ENCODE measurements at places on chromosomes 7 and 10.

- peak; percentile 87 for DNase-seq
These were observed 116.8 kb upstream of the PRSS1 start for GRCh38 chr7:142632271-142633134.

DNA sequence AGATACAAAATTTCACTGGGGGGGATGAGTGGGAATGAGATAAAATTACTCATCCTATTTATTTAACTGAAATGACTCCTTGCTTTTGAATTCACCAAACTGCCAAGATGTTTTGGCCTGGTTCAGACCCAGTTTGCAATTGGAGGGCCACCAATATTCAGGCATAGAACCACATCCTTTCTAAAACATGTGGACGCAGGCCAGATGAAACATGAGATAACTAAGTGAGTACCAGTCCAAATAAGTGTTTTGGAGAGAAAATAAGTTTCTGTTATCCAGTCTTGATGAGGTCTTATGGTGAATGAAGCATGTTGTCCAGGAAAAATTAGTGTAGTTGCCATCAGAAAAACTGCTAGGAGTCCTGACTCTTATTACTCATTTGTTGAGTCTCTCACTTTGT lies 36.3 kb upstream of the PDK4 start:
- DNase-seq, result no peak

DNA sequence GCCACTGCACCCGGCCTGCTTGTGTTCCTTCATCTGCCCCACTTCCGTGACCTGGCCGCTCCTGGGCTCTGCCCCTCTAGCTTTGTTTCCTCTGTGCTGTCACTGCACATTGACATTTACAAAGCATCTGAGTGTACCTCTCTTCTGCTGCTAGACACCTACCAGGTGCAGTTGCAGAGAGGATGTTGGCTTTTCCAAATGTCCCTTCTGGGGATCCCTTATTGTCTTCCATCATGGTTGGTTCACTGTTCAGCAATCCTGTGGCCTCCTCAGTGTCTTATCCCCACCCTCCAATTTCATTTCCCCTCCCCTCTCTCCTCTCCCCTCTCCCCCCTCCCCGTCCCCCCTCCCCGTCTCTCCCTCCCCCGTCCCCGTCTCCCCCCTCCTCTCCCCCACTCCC lies 13.8 kb downstream of the VWA2 start:
- no peak for DNase-seq

- DNase-seq, result no peak
These were observed 5.8 kb upstream of the C1QL3 start for GRCh38 chr10:16527452-16527851.

GRCh38 chr10:18647151-18647550 lies 4.2 kb downstream of the NSUN6 start:
- DNase-seq, result no peak

DNA sequence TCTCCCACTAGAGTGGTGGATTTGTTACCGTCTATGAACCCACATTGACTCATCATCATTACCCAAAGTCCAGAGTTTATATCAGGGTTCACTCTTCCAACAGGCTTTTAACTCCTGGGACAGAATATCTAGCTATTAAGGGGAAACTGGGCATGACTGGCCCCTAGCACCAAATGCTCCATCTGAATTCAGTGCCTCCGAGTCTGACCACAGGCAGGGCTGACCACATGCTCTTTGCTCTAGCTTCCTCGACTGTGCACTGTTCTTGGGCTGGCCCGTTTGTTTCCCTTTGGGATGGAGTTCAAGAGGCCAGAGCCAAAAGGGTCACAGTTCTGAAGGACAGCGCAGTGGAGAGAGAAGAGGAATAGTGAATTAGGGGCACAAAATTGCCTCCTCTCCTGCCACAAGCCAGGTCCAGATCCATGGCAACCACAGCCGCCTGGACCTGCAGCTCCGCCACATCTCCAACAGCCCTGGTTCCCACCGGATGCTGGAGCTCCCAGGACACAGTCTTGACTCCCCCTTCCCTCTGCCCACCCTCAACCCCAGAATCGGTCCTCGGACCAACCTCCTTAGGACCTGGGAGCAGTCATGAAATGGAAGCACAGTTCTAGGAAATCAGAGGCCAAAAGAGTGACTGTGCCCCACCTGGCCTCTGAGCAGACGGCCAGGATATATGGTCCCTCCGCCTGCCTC lies 16.2 kb downstream of the CAMK2G start:
- no peak for DNase-seq

GRCh38 chr7:82029236-82029913 lies 259.5 kb upstream of the HGF start:
- DNase-seq, result no peak

GRCh38 chr10:71048971-71049615 lies 160.7 kb upstream of the PCBD1 start:
- no peak for DNase-seq

DNA sequence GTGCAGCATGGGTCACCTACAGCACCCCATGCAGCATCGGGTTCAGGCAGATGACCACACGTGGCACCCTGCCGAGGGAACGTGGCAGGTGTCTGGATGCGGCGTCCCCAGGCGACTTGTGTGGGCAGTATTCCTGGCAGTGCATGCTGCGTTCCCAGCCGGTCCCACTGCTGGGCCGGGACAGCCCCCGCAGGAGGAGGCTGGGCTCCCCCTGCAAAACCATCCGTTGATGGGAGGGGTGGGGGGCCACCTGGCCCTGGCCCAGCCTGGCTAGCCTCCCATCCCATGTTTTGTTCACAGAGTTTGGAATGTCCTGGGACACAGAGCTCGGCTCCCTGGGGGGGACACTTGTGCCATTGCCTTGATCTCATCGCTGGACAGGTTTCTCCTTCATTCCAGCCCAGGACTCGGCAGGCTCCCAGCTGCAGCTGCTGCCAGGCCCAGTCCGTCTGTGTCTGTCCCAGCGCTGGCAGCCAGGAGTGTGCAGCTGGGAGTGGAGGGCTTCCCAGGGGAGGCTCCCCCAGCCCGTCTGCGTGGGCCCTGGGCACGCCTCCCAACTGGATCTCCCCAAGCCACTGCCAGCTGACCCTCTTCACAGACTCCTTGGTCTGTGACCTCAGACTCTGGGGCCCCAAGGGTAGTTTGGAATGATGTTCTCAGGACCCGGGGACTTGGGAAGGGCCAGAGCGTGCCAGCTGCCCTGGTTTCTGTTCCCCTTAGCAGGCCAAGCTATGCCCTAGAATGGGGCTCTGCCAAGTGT lies 32.6 kb downstream of the TMEM270 start:
- DNase-seq, result peak; percentile 36

- DNase-seq, result no peak
These were observed 86.6 kb downstream of the WDFY4 start for GRCh38 chr10:48771234-48771633.
